ENCODE measurements at places on chromosomes 16 and 17.
A peak's percentile ranks its signal among the peaks of the same experiment; 100 is the strongest.

- no peak overlapping the region for H3K4me3 ChIP-seq
- no peaks in the 10 kb centered on the region for H3K36me3 ChIP-seq
- no peaks in the 10 kb centered on the region for H3K27me3 ChIP-seq
- H3K27ac ChIP-seq: no peak overlapping the region
- H3K4me1 ChIP-seq: peaks cover 32% of the 10 kb centered on the region
- no peak for DNase-seq
Observed at GRCh38 chr17:50219342-50219741, 17.9 kb upstream of the COL1A1 start.

DNA sequence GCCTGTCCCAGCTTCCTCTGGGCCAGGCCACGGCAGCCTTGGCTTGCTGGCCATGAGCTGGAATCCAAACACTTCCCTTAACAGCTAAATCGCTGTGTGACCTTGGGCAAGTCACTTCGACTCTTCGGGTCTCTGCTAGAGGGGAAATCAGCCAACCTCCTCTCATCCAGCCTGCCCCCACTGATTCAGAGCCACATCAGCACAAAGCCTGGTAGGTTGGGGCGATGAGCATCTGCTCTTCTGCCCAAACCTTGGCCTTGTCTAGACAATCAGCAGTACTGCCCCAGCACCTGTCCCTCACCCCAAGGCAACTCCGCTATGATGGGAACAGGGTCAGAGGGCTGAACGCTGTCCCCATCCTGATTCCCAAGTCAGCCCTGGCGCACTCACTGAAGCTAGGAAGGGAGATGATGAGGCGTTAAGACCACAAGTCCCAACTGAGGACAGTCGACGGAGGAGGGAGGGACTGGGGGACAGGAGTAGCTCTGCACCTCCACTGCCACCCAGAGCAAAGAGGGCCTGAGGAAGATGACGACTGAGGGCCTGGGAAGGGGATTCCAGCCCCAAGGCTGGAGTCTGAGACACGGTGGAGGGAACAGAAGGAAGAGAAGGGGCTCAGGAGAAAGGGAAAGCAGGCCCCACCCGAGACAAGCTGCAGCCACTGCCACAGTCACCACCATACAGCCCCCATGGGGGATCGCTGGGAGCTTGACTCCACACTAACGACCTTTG lies 1.3 kb downstream of the CLUH start:
- H3K27me3 ChIP-seq: no peaks in the 10 kb centered on the region
- peaks cover 35% of the 10 kb centered on the region for H3K4me1 ChIP-seq
- H3K27ac ChIP-seq: peak overlapping the region; percentile 57

DNA sequence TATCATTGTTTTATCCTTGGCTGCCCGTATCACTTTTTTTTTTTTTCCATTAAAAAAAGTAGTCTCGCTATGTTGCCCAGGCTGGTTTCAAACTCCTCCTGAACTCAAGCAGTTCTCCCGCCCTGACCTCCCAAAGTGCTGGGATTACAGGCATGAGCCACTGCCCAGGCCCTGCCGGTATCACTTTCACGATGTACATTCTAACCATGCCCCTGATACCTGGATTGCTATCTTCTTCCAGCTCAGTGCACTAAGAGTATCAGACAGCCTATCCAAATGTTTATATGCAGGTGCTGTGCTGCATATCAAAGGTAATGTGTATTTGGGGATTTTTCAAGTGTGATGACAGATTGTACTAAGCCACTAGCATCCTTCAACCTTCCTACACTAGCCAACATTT lies 14.2 kb downstream of the MOSMO start:
- no peak for DNase-seq
- no peaks in the 10 kb centered on the region for H3K4me1 ChIP-seq
- H3K36me3 ChIP-seq: no peaks in the 10 kb centered on the region
- H3K27ac ChIP-seq: no peak overlapping the region

DNA sequence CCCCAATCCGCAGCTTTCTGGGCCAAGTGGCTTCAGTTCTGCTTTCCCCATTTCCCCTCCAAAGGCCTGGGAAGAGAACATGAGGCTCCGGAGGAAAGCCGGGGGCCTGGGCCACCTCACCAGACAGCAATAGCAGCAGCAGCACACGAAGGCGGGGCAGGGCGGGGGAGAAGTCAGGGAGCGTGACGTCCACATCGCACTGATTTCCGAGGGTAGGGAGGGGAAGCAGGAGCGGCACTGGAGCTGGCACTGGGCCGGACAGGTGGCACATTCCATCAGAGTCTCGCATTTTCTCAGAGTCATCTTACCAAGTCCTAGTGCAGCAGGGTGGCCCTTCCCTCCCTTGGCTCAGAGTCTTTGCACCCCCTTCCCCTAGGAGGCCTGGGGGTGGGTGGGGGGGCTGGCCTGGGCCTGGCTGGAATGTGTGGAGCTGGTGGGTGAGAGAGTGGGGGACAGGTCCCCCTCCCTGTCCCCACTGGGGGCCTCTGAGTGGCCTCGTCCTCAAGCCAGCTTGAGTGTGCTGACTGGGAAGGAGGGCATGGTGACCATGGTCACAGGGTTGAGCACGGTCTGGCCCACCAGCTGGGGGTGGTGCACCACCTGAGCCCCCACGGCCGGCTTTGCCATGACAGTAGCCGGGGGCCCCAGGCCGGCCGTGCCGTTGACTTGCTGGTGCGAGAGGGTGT lies 14.3 kb downstream of the MNT start:
- no peak overlapping the region for H3K4me3 ChIP-seq
- no peak for DNase-seq
- peak overlapping the region; percentile 43 for H3K27ac ChIP-seq
- peaks cover 7% of the 10 kb centered on the region for H3K27me3 ChIP-seq

DNA sequence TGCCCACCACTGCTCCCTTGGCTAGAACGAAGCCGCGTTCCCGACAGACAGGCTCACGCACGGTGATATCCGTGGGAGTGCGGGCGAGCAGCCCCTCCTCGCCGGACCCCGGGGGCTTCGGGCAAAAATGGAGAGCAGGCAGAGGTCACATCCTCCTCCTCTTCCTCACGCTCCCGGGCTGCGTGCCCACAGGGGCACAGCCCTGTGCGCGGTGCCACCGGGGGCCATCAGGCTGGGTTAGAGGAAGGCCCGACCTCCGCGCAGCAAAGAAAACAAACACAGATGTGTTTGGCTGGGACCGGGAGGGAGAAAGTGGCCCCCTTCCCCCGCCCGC lies 519 bp upstream of the NTN1 start:
- H3K36me3 ChIP-seq: no peaks in the 10 kb centered on the region
- peaks cover 59% of the 10 kb centered on the region for H3K27me3 ChIP-seq
- peaks cover 18% of the 10 kb centered on the region for H3K4me1 ChIP-seq
- DNase-seq: no peak
- no peak overlapping the region for H3K27ac ChIP-seq

DNA sequence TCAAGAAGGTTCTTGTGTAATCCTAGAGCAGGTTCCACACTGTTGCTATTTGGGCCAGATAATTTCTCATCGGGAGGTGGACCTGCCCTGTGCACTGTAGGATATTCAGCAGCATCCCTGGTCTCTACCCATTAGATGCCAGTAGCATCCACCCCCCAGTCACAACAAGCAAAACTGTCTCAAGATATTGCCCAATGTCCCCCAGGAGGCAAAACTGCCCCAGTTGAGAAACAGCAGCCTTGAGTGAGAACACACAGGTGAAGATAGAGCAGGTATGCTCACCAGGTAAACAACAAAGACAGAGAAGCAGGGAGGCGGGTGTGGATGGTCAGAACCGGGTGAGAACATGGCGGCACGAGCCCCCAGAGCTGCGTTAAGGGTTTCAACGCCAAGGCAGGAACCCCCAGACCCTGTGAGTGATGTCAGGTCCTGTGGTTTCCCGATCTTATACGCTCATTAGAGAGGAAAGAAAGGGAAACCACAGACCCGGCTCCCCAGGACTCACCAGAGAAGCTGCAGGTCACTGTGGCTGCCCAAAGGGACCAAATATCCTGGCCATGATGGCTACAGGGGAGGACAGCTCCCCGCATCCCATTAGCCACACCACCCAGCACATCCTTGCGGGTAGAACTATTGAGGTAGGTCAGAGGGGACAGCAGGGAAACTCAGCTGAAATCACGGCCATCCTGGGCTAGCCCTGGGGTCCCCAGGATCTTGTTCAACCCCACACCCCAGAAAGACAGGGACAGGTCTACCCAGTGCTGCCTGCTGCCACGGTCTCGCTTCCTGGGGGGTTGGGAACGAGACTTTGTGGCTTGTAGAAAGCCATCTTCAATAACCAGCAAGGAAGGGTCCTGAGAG lies 21.2 kb downstream of the CDC42EP4 start:
- no peak for DNase-seq
- peaks cover 26% of the 10 kb centered on the region for H3K4me1 ChIP-seq
- H3K27ac ChIP-seq: peak overlapping the region; percentile 29
- no peak overlapping the region for H3K4me3 ChIP-seq

- no peak overlapping the region for H3K4me3 ChIP-seq
- no peak for DNase-seq
- H3K27ac ChIP-seq: no peak overlapping the region
- H3K36me3 ChIP-seq: no peaks in the 10 kb centered on the region
- H3K27me3 ChIP-seq: peaks cover 5% of the 10 kb centered on the region
Observed at GRCh38 chr16:80158766-80159165, 382.0 kb upstream of the DYNLRB2 start.

GRCh38 chr16:72120026-72120425 lies 26.4 kb downstream of the DHX38 start:
- DNase-seq: no peak
- H3K36me3 ChIP-seq: peaks cover 10% of the 10 kb centered on the region
- H3K27ac ChIP-seq: peak overlapping the region; percentile 50
- no peak overlapping the region for H3K4me3 ChIP-seq

DNA sequence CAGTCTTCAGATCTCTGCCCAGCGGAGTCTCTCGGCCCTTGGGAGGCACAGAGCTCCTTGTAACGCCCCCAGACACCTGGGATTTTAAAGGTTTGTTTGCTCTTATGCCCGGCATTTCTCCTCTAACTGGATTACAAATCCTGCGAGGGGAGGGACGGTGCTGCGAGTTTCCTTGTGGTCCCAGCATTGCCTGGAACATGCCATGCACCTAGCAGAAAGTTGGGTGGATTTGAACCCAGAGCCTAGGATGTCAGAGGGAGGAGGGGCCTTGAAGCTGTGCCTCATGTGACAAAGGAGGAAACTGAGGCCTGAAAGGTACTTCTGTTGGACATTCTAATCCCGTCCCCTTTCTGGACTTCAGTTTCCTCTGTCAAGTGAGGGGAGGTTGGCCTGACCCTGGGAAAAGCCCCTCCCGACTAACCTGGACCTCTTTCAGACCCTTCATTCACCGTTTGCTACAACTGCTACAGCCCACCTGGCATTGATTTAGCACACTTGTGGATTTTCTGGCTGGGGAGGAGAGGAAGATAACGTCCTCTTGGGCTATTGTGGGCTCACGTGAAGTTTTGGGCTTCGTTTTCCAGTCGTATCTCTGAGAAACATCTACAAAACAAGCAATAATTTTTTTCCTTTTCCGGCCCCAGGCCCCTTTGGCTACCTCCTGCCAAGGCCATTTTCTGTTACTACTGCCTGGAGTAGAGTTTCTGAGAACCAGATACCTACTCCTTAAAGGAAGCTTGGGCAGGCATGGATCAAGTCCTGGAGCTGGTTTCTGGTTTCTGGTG lies 30.9 kb downstream of the MRC2 start:
- DNase-seq: no peak
- peak overlapping the region; percentile 97 for H3K27ac ChIP-seq
- H3K4me1 ChIP-seq: peaks cover 30% of the 10 kb centered on the region
- H3K36me3 ChIP-seq: peaks cover 5% of the 10 kb centered on the region

GRCh38 chr17:8151641-8152111 lies 528 bp downstream of the PER1 start:
- DNase-seq: no peak
- H3K36me3 ChIP-seq: no peaks in the 10 kb centered on the region
- H3K27me3 ChIP-seq: no peaks in the 10 kb centered on the region
- peaks cover 6% of the 10 kb centered on the region for H3K4me1 ChIP-seq

- peak overlapping the region; percentile 99 for H3K27ac ChIP-seq
- peaks cover 48% of the 10 kb centered on the region for H3K4me1 ChIP-seq
- peak; percentile 94 for DNase-seq
- H3K27me3 ChIP-seq: peaks cover 39% of the 10 kb centered on the region
- H3K36me3 ChIP-seq: peaks cover 11% of the 10 kb centered on the region
- H3K4me3 ChIP-seq: peak overlapping the region; percentile 97
Observed at GRCh38 chr17:8220783-8221662, 10.6 kb upstream of the AURKB start.

DNA sequence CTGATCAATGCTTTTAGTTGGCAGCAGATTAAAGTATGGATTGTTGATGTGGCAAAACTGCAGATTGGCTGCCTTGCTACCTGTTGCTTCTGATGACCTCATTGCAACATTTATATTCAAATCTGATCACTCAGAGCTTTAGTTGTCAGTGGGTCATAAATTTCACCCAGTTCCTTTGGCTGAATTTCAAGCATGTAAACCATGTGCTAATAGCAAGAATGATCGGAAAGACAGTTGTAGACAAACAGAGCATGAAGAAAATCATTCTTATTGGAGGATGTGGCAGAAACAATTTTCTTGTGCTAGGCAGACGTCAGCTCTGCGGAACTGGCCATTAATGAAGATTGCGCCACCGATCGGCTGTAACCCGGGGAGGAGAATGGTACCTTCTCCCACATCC lies 346.6 kb upstream of the EEF2KMT start:
- no peak for DNase-seq
- no peaks in the 10 kb centered on the region for H3K36me3 ChIP-seq
- peaks cover 45% of the 10 kb centered on the region for H3K27me3 ChIP-seq
- H3K4me1 ChIP-seq: no peaks in the 10 kb centered on the region
- no peak overlapping the region for H3K27ac ChIP-seq
